ENCODE measurements at places on chromosomes 1 and 21. TPM values are rescaled to one million over a fixed set of nuclear protein-coding genes. Genes with fewer than 3 reads are reported as not detected.

Gene NBPF11
- 9.1 TPM for total RNA-seq

Gene PRR9
- total RNA-seq, result not detected

Gene GJA8
- not detected for total RNA-seq

Gene CASQ2
- total RNA-seq, result 3.2 TPM

Gene PADI2
- 0.98 TPM for total RNA-seq

Gene HES3
- total RNA-seq, result not detected

Gene FCER1G
- 64.8 TPM for total RNA-seq

Gene OBSCN
- 35.8 TPM for total RNA-seq

Gene TRAPPC3
- total RNA-seq, result 52.1 TPM

Gene CNR2
- total RNA-seq, result not detected

- no peaks in the 10 kb centered on the region for H3K27me3 ChIP-seq
- H3K27ac ChIP-seq, result no peak overlapping the region
- H3K4me1 ChIP-seq, result no peaks in the 10 kb centered on the region
- no peaks in the 10 kb centered on the region for H3K36me3 ChIP-seq
- no peak for DNase-seq
Measured at GRCh38 chr1:207935166-207935583, 24.2 kb upstream of the CD34 start.

- peak overlapping the region; percentile 86 for H3K27ac ChIP-seq
Measured at GRCh38 chr1:19426294-19427086, 58.8 kb downstream of the CAPZB start.

- no peak overlapping the region for H3K4me3 ChIP-seq
- H3K36me3 ChIP-seq, result no peaks in the 10 kb centered on the region
- H3K4me1 ChIP-seq, result peaks cover 26% of the 10 kb centered on the region
- DNase-seq, result no peak
- no peak overlapping the region for H3K27ac ChIP-seq
- peaks cover 17% of the 10 kb centered on the region for H3K27me3 ChIP-seq
Measured at GRCh38 chr21:41770901-41771624, 4.2 kb upstream of the RIPK4 start.

DNA sequence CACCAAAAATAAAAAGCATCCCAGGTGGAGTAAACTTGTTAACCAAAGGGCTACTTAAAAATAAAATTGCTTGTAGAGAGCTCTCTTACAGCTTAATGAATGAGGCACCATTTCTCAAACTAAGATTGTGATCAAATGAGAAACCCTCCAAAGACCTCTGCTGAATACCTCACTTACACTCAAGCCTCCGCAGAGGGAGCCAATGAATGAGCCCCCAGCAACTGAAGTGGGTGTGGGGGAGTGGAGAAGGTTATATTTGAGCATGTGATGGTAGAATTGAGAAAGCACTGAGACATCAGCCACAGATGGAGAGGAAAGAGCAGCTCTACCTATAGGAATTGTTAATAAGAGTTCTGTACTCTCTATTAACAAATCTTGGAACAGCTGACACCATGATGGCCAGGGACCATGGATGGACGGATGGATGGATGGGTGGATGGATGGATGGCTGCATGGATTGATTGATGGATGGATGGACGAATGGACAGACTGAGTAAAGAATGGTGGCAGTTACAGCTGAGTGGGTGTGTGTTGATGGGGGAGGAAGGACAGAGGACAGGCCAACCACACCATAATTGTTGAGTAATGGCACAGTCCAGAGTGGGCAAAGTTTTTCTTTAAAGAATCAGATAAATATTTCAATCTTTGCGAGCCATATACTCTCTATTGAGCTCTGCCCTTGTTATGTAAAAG, 20.3 kb upstream of the TIAM1 start:
- H3K36me3 ChIP-seq, result no peaks in the 10 kb centered on the region
- no peak overlapping the region for H3K27ac ChIP-seq
- H3K4me3 ChIP-seq, result no peak overlapping the region
- no peak for DNase-seq

DNA sequence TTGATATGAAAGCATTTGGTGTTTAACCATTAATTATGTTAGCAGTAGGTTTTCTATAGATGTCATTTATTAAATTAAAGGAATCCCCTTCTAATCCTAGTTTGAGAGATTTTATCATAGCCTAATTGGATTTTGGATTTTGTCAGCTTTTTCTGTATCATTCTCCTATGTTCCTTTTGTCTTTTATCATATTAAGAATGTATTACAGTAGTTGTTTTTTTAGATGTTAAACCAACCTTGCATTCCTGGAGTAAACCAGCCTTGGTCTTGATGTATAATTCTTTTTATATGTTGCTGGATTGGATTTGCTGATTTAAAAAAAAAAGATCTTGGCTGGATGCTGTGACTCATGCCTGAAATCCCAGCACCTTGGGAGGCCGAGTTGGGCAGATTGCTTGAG, 5.6 kb downstream of the SETDB1 start:
- peaks cover 74% of the 10 kb centered on the region for H3K36me3 ChIP-seq
- no peak overlapping the region for H3K27ac ChIP-seq
- no peaks in the 10 kb centered on the region for H3K27me3 ChIP-seq

DNA sequence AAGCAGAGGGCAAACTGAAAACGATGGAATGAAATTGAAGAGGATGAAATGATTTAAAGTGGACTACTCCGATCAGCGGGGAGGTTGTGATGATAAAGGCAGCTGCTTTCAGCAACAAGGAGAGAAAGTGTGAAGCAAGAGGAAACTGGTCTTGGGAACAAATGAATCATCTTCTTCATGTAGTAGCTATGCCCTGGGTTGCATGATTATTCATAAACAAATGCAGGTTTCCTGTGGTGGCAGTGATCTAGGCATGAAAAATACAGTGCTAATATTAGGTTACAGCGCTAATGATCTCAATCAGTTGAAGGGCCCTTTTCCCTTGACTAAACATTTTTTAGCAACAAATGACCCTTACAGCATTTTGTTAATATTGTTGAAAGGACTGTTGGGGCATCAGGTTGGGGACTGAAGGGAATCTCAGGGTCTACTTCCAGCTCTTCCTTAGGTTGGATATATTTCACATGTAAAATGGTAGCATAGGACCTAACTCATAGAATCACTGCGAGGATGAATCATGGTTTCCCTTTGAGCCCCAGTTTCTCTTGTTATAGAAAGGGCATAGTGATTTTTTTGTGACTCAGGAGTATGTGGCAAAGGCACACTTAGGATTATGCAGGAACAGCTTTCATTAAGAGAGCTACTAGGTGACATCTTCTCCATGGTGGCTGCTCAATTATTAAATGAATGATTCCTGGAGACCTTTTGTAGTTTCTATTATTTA, 1.9 kb upstream of the ZFYVE9 start:
- H3K36me3 ChIP-seq, result no peaks in the 10 kb centered on the region
- H3K4me1 ChIP-seq, result peaks cover 48% of the 10 kb centered on the region
- no peak for DNase-seq
- H3K4me3 ChIP-seq, result no peak overlapping the region
- H3K27ac ChIP-seq, result peak overlapping the region; percentile 14

DNA sequence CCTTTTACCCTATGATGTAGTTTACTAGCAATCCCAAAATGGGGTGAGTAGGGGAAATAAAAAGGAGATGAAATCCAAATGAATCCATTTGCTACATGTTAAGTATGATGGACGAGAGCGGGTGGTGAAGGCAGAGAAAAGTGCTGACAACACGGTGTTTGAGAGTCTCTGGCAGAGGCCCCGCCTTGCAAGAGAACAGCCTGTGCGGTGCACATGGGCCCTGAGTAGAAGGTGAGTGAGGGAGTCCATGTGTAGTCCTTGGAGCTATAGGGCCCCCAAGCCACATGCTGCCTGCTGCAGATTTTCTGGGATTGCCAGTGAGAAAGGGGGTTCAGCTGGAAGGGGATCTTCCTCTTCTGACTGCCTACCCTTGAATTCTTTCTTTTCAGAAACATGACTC, 177.1 kb downstream of the TNR start:
- no peak overlapping the region for H3K27ac ChIP-seq
- H3K36me3 ChIP-seq, result no peaks in the 10 kb centered on the region
- H3K4me1 ChIP-seq, result no peaks in the 10 kb centered on the region
- H3K27me3 ChIP-seq, result no peaks in the 10 kb centered on the region

- H3K36me3 ChIP-seq, result no peaks in the 10 kb centered on the region
- no peak for DNase-seq
- H3K27ac ChIP-seq, result no peak overlapping the region
Measured at GRCh38 chr1:209045331-209046057, 538.0 kb upstream of the CAMK1G start.

- no peaks in the 10 kb centered on the region for H3K36me3 ChIP-seq
- no peak for DNase-seq
- no peak overlapping the region for H3K27ac ChIP-seq
- no peak overlapping the region for H3K4me3 ChIP-seq
Measured at GRCh38 chr1:58596631-58597052, 19.6 kb upstream of the TACSTD2 start.

GRCh38 chr1:210223226-210223904, 9.2 kb upstream of the SERTAD4 start:
- no peak overlapping the region for H3K4me3 ChIP-seq
- DNase-seq, result no peak
- no peaks in the 10 kb centered on the region for H3K36me3 ChIP-seq
- no peaks in the 10 kb centered on the region for H3K27me3 ChIP-seq
- H3K4me1 ChIP-seq, result peaks cover 7% of the 10 kb centered on the region

- no peak overlapping the region for H3K27ac ChIP-seq
- H3K36me3 ChIP-seq, result no peaks in the 10 kb centered on the region
- DNase-seq, result no peak
- H3K4me3 ChIP-seq, result no peak overlapping the region
- H3K27me3 ChIP-seq, result no peaks in the 10 kb centered on the region
- peaks cover 9% of the 10 kb centered on the region for H3K4me1 ChIP-seq
Measured at GRCh38 chr1:223695014-223695548, 17.3 kb upstream of the CAPN2 start.

DNA sequence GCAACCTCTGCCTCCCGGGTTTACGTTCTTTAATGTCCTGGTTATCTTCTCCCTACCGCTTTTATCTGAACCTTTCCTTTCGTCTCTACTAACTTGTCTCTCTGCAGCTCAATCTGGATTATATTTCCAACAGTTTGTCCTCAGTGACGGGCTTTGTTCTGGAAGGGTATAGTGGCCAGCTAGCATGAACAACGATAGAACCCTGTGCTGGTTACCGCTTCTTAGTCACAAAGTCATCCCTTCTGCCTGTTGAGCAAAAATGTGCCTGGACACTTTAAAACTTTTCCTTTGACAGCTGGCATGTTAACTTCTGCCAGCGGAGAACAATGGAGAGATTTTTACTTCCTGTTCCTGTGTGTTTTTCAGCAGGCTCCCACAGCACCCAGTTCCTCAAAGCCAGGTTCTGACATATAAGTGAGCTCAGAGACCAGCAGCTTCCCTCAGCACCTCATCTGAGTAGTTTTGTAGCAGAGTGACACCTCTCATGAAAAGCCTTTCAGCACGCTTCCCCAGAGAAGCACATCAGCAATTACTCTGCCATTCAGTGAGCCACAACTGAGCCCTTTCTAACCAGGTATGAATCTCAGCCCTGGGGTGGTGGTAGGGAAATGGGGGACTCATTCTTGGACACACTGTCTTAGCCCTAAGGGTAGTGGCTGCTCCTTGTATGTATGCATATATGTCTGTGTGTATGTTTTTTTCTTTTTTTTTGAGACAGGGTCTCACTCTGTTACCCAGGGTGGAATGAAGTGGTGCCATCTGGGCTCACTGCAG, 23.6 kb upstream of the CCDC17 start:
- no peak overlapping the region for H3K4me3 ChIP-seq
- H3K27me3 ChIP-seq, result no peaks in the 10 kb centered on the region
- H3K4me1 ChIP-seq, result no peaks in the 10 kb centered on the region

- H3K27ac ChIP-seq, result no peak overlapping the region
- H3K27me3 ChIP-seq, result no peaks in the 10 kb centered on the region
- H3K4me1 ChIP-seq, result no peaks in the 10 kb centered on the region
- H3K36me3 ChIP-seq, result no peaks in the 10 kb centered on the region
Measured at GRCh38 chr21:46617267-46618051, 12.6 kb upstream of the S100B start.

GRCh38 chr1:184065559-184065958, 14.0 kb downstream of the TSEN15 start:
- H3K4me3 ChIP-seq, result no peak overlapping the region
- no peaks in the 10 kb centered on the region for H3K4me1 ChIP-seq
- H3K36me3 ChIP-seq, result no peaks in the 10 kb centered on the region
- H3K27me3 ChIP-seq, result no peaks in the 10 kb centered on the region
- no peak overlapping the region for H3K27ac ChIP-seq

GRCh38 chr1:243495442-243496186, 239.8 kb downstream of the SDCCAG8 start:
- peak overlapping the region; percentile 76 for H3K27ac ChIP-seq
- H3K4me3 ChIP-seq, result no peak overlapping the region
- peaks cover 12% of the 10 kb centered on the region for H3K4me1 ChIP-seq
- DNase-seq, result peak; percentile 72

- no peak overlapping the region for H3K27ac ChIP-seq
- no peaks in the 10 kb centered on the region for H3K27me3 ChIP-seq
- no peaks in the 10 kb centered on the region for H3K36me3 ChIP-seq
- no peak overlapping the region for H3K4me3 ChIP-seq
- H3K4me1 ChIP-seq, result no peaks in the 10 kb centered on the region
- no peak for DNase-seq
Measured at GRCh38 chr1:215360758-215361157, 206.3 kb upstream of the KCTD3 start.

- no peak overlapping the region for H3K4me3 ChIP-seq
- H3K36me3 ChIP-seq, result no peaks in the 10 kb centered on the region
- H3K4me1 ChIP-seq, result no peaks in the 10 kb centered on the region
- no peak overlapping the region for H3K27ac ChIP-seq
Measured at GRCh38 chr1:204923201-204923600, 52.5 kb downstream of the NFASC start.

GRCh38 chr1:210850556-210850955, 283.4 kb downstream of the KCNH1 start:
- H3K4me3 ChIP-seq, result no peak overlapping the region
- H3K36me3 ChIP-seq, result no peaks in the 10 kb centered on the region
- DNase-seq, result no peak

Data from vagina (tissue), 2 donors.